ENCODE measurements at places on chromosomes 16 and 17. TPM values are rescaled to one million over a fixed set of nuclear protein-coding genes. Genes with fewer than 3 reads are reported as not detected.

Gene SLC25A19
- 5.2 TPM for total RNA-seq

Gene EDC4
- total RNA-seq: 54.2 TPM

GRCh38 chr17:2396568-2397246, 4.2 kb downstream of the MNT start:
- no peak overlapping the region for H3K27ac ChIP-seq
- peak; percentile 95 for DNase-seq
- peak overlapping the region; percentile 42 for H3K4me3 ChIP-seq
- H3K27me3 ChIP-seq: no peaks in the 10 kb centered on the region
- H3K36me3 ChIP-seq: no peaks in the 10 kb centered on the region
- H3K4me1 ChIP-seq: peaks cover 45% of the 10 kb centered on the region

- no peak overlapping the region for H3K4me3 ChIP-seq
- no peaks in the 10 kb centered on the region for H3K36me3 ChIP-seq
- no peak for DNase-seq
These were observed 90.8 kb downstream of the DYNLRB2 start for GRCh38 chr16:80631581-80631980.

DNA sequence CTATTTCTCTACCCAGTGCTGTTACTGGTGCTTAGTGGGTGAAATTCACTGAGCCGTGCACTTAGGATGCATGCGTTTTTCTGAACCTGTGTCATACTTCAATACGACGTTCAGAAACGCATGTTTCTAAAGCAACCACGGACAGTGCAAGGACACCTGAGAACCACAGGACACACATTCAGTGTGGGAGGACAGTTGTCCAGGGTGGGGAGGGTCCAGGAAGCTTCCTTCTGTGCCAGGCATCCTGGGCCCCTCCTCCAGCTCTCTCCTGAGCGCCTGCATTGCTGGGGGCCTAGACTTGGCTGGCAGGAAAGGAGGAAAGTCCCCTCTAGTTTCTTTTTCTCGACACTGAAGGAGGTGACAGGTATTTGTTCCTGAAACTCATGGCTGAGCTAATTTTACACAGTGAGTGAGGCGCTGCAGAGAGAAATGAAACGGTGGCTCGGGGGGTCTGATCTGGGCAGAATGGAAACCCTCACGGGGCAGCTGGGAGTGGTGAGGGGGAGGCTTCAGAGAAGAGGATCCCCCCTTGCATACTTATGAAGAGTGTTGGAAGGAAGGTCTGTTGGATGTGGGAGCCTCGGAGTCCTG, 89.9 kb downstream of the IRF8 start:
- no peak for DNase-seq
- peaks cover 9% of the 10 kb centered on the region for H3K27me3 ChIP-seq
- peaks cover 12% of the 10 kb centered on the region for H3K4me1 ChIP-seq

DNA sequence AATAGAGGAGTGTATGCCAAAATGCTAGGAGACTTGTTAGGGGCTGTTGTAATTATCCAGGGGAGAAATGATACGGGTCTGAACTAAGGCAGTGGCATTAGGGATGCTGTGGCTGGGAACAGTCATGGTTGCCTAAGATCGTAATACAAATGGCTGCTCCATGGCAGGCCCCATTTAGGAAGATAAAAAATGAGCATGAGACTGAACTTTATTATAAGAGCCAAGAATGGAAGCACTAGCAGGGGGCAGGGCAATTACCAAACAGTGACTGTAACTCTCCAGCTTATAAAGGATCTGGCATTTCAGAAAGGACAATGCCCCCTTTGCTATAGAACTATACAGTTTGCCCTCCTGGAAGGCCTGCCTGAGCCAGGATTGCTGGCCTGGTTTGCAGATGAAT, 503.3 kb upstream of the CDH5 start:
- no peak for DNase-seq
- no peak overlapping the region for H3K4me3 ChIP-seq
- no peaks in the 10 kb centered on the region for H3K27me3 ChIP-seq
- H3K4me1 ChIP-seq: peaks cover 18% of the 10 kb centered on the region
- no peak overlapping the region for H3K27ac ChIP-seq

GRCh38 chr17:4949321-4950074, 1.2 kb upstream of the PFN1 start:
- H3K27ac ChIP-seq: peak overlapping the region; percentile 85
- peak overlapping the region; percentile 77 for H3K4me3 ChIP-seq
- H3K36me3 ChIP-seq: no peaks in the 10 kb centered on the region
- H3K27me3 ChIP-seq: no peaks in the 10 kb centered on the region

- H3K27me3 ChIP-seq: no peaks in the 10 kb centered on the region
- no peak for DNase-seq
- no peaks in the 10 kb centered on the region for H3K36me3 ChIP-seq
- H3K4me3 ChIP-seq: no peak overlapping the region
- no peak overlapping the region for H3K27ac ChIP-seq
- no peaks in the 10 kb centered on the region for H3K4me1 ChIP-seq
These were observed 71.6 kb downstream of the NETO2 start for GRCh38 chr16:47072158-47072557.

GRCh38 chr17:16155536-16155935, 59.8 kb downstream of the NCOR1 start:
- no peaks in the 10 kb centered on the region for H3K27me3 ChIP-seq
- no peak overlapping the region for H3K4me3 ChIP-seq
- no peak overlapping the region for H3K27ac ChIP-seq
- H3K36me3 ChIP-seq: no peaks in the 10 kb centered on the region
